ENCODE measurements at places on chromosomes 12 and 14.
A peak's percentile ranks its signal among the peaks of the same experiment; 100 is the strongest.

- peak overlapping the region; percentile 45 for H3K27ac ChIP-seq
- no peak for DNase-seq
- H3K36me3 ChIP-seq = no peaks in the 10 kb centered on the region
- peaks cover 62% of the 10 kb centered on the region for H3K27me3 ChIP-seq
- peaks cover 21% of the 10 kb centered on the region for H3K4me1 ChIP-seq
Observed at GRCh38 chr14:52949711-52950409, 990 bp downstream of the FERMT2 start.

GRCh38 chr12:20360407-20360806, 7.9 kb upstream of the PDE3A start:
- H3K27me3 ChIP-seq = no peaks in the 10 kb centered on the region
- DNase-seq = no peak
- H3K27ac ChIP-seq = no peak overlapping the region
- no peaks in the 10 kb centered on the region for H3K36me3 ChIP-seq
- H3K4me3 ChIP-seq = no peak overlapping the region
- no peaks in the 10 kb centered on the region for H3K4me1 ChIP-seq

DNA sequence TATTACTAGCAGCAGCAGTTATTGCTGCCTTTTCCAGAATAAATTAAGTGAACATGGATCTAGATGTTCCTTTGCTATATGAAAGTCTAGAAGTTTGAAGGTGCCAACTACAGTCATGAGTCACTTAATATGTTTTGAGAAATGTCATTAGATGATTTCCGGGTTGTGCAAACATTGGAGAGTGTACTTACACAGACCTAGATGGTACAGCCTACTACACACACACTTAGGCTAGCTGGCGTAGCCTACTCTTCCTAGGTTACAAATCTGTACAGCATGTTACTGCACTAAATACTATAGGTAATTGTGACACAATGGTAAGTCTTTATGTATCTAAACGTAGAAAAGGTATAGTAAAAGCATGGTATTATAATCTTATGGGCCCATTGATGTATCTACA, 368.1 kb downstream of the PDZRN4 start:
- H3K4me3 ChIP-seq = no peak overlapping the region
- H3K27me3 ChIP-seq = peaks cover 5% of the 10 kb centered on the region
- no peak overlapping the region for H3K27ac ChIP-seq
- DNase-seq = no peak
- H3K4me1 ChIP-seq = no peaks in the 10 kb centered on the region

DNA sequence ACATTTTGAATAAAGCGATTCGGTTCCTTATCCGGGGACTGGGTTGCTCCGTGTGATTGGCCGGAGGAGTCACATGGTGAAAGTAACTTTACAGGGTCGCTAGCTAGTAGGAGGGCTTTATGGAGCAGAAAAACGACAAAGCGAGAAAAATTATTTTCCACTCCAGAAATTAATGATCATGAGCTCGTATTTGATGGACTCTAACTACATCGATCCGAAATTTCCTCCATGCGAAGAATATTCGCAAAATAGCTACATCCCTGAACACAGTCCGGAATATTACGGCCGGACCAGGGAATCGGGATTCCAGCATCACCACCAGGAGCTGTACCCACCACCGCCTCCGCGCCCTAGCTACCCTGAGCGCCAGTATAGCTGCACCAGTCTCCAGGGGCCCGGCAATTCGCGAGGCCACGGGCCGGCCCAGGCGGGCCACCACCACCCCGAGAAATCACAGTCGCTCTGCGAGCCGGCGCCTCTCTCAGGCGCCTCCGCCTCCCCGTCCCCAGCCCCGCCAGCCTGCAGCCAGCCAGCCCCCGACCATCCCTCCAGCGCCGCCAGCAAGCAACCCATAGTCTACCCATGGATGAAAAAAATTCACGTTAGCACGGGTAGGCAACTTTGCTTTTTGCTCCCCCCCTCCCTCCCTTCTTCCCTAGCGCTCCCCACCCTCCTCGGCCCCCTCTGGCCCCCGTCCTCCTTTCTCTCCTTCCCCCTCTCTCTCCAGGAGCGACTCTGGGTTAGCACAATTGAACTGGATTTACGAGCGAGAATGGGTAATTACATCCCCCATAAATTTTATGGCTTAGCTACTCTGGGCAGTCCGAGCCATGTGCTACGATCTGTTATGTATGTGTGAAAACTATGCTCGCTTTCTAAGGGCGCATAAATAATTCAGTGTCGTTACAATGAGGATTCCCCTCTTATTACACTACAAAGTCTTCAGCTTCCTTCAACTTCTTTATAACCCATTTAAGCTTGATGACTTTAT, at the start of gene HOXC4:
Gene HOXC4, plus strand, starts transcription at position 85 of the 991 bp plus-strand sequence. Its CDS starts 88 bp downstream, at position 173.
- H3K27ac ChIP-seq = peak within 1 kb of the TSS; percentile 90
- peak within 1 kb of the TSS; percentile 83 for H3K4me3 ChIP-seq
- peaks cover 47% of the 10 kb centered on the region for H3K27me3 ChIP-seq

- H3K4me1 ChIP-seq = no peaks in the 10 kb centered on the region
- no peaks in the 10 kb centered on the region for H3K36me3 ChIP-seq
- no peak for DNase-seq
- peaks cover 5% of the 10 kb centered on the region for H3K27me3 ChIP-seq
- H3K4me3 ChIP-seq = no peak overlapping the region
Observed at GRCh38 chr14:55451398-55451797, 11.0 kb upstream of the TBPL2 start.

DNA sequence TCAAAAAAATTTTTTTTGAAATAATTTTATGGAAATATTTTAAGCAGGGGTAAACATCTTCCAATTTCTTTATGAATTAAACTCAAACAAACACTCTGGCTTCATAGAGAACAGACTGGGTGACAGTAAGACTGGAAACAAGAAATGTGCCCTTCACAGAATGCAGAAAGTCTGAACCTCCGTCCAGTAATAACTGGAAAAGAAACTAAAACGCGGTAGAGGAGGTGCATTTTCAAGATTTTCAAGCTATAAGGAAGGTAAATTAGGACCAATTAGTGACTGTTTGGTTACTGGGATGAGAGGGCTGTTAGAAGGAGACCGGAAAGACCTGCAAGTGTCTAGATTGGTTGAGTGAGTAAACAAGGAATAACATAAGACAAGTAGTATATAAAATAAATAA, 245.7 kb downstream of the CEP128 start:
- no peak overlapping the region for H3K27ac ChIP-seq
- no peak for DNase-seq
- H3K4me3 ChIP-seq = no peak overlapping the region
- H3K4me1 ChIP-seq = no peaks in the 10 kb centered on the region
- peaks cover 5% of the 10 kb centered on the region for H3K36me3 ChIP-seq
- no peaks in the 10 kb centered on the region for H3K27me3 ChIP-seq

DNA sequence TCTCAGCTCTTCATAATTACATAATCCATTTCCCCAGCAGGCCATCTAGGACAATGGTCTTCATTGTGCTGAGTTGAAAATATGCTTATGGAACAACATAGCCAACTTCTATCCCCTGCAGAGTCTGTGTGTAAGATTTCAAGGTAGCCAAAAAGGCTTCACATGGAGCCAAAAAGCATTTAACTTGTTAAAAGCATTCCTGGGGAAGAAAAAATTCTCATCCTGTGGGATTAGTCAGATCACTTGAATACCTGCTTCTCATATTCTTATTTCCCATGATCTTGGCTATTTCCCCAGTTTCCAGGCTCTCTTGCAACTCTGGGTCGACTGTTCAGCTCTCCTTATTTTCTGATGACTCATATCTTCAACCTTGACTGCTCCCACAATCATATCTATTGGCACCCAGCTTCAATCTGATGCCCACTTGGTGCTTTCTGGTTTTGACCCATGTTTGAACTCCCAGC, 178.9 kb downstream of the KLHL28 start:
- H3K27ac ChIP-seq = no peak overlapping the region
- no peak overlapping the region for H3K4me3 ChIP-seq
- no peaks in the 10 kb centered on the region for H3K4me1 ChIP-seq

DNA sequence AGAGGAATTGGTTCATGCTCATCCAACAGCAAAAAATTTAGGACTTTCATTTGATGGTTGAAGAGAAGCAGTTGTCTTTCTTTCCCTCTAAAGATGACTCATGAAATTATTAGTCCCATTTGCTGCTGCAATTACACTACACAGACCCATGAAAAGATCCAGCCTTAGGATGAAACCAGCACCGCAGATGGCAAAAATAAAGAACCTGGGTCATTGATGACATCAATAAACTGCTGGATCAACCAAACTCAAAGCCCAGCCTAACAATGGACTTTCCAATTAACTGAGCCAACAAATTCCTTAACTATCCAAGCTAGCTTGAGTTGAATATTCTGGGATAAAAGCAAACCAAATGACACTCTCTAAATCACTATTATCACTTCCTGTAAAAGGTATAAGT, 20.7 kb downstream of the DICER1 start:
- peak overlapping the region; percentile 84 for H3K27ac ChIP-seq
- peaks cover 63% of the 10 kb centered on the region for H3K4me1 ChIP-seq
- no peak for DNase-seq
- no peaks in the 10 kb centered on the region for H3K27me3 ChIP-seq
- H3K4me3 ChIP-seq = peak overlapping the region; percentile 12

- no peak overlapping the region for H3K27ac ChIP-seq
- DNase-seq = no peak
- H3K4me1 ChIP-seq = no peaks in the 10 kb centered on the region
- no peaks in the 10 kb centered on the region for H3K27me3 ChIP-seq
- no peak overlapping the region for H3K4me3 ChIP-seq
- H3K36me3 ChIP-seq = no peaks in the 10 kb centered on the region
Observed at GRCh38 chr12:18130851-18131250, 40.9 kb upstream of the RERGL start.

- no peak for DNase-seq
- peak overlapping the region; percentile 99 for H3K27ac ChIP-seq
- no peaks in the 10 kb centered on the region for H3K27me3 ChIP-seq
- no peaks in the 10 kb centered on the region for H3K36me3 ChIP-seq
- peaks cover 38% of the 10 kb centered on the region for H3K4me1 ChIP-seq
Observed at GRCh38 chr14:50311337-50311971, 575 bp downstream of the L2HGDH start.

- no peak overlapping the region for H3K27ac ChIP-seq
- no peaks in the 10 kb centered on the region for H3K4me1 ChIP-seq
- no peak for DNase-seq
Observed at GRCh38 chr12:17489452-17489851, 600.5 kb downstream of the RERGL start.

- H3K36me3 ChIP-seq = no peaks in the 10 kb centered on the region
- H3K4me3 ChIP-seq = no peak overlapping the region
- no peaks in the 10 kb centered on the region for H3K4me1 ChIP-seq
- no peak overlapping the region for H3K27ac ChIP-seq
- DNase-seq = no peak
Observed at GRCh38 chr12:21428241-21428640, 9.2 kb upstream of the PYROXD1 start.

DNA sequence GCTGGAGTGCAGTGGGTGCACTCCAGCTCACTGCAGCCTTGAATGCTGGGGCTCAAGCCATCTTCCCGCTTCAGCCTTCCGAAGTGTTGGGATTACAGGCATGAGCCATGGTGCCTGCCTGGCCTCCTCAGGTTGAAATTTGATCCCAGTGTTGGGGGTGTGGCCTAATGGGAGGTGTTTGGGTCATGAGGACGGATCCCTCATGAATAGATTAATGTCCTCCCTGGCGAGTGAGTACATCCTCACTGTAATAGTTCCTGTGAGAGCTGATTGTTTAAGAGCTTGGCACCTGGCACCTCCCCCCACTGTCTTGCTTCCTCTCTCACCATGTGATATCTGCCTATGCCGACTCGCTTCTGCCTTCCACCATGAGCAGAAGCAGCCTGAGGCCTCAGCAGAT, 84.7 kb downstream of the TSPAN9 start:
- H3K4me1 ChIP-seq = no peaks in the 10 kb centered on the region
- no peaks in the 10 kb centered on the region for H3K36me3 ChIP-seq
- no peaks in the 10 kb centered on the region for H3K27me3 ChIP-seq
- no peak for DNase-seq

- no peaks in the 10 kb centered on the region for H3K27me3 ChIP-seq
- peak overlapping the region; percentile 100 for H3K4me3 ChIP-seq
- no peak for DNase-seq
- H3K4me1 ChIP-seq = peaks cover 94% of the 10 kb centered on the region
- H3K27ac ChIP-seq = peak overlapping the region; percentile 98
- H3K36me3 ChIP-seq = peaks cover 50% of the 10 kb centered on the region
Observed at GRCh38 chr12:6952121-6952862, 1.1 kb downstream of the PTPN6 start.

DNA sequence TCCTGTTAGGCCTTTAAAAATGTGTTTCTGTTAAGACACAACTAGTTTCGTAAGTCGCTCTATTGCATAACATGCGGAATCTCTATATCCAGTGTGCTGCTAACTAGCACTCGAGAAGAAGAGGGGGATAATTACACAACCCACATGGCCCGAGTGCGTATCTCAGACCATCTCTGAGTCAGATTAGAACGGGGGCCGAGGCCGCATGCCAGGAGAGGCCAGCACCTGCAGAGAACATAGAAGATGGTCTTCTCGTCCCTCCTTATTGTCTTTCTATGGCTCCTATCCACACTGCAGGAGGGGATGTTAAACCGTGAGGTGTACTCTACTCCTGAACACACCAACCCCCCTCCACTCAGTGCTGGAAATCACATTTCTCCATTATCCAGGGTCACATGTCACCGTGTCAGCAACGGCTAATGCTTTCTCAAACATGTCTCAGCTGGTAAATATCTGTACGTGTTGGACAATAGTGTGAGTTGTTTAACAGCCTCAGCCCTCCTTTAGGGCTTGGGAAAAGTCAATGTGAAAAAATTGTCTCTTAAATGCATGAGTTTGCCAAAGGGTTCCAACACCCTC, 56.3 kb downstream of the CCDC88C start:
- H3K4me1 ChIP-seq = peaks cover 96% of the 10 kb centered on the region
- peaks cover 2% of the 10 kb centered on the region for H3K36me3 ChIP-seq
- no peak overlapping the region for H3K4me3 ChIP-seq
- H3K27ac ChIP-seq = peak overlapping the region; percentile 79
- no peaks in the 10 kb centered on the region for H3K27me3 ChIP-seq
- no peak for DNase-seq

- no peak for DNase-seq
- no peaks in the 10 kb centered on the region for H3K4me1 ChIP-seq
- H3K4me3 ChIP-seq = no peak overlapping the region
- H3K27me3 ChIP-seq = no peaks in the 10 kb centered on the region
- no peak overlapping the region for H3K27ac ChIP-seq
- no peaks in the 10 kb centered on the region for H3K36me3 ChIP-seq
Observed at GRCh38 chr12:28870839-28871440, 278.1 kb upstream of the FAR2 start.

- no peak for DNase-seq
- H3K27me3 ChIP-seq = no peaks in the 10 kb centered on the region
- H3K4me3 ChIP-seq = no peak overlapping the region
- H3K36me3 ChIP-seq = no peaks in the 10 kb centered on the region
- no peaks in the 10 kb centered on the region for H3K4me1 ChIP-seq
Observed at GRCh38 chr14:56333359-56334292, 215.4 kb downstream of the PELI2 start.

- DNase-seq = no peak
- H3K27ac ChIP-seq = no peak overlapping the region
- H3K4me3 ChIP-seq = no peak overlapping the region
- H3K27me3 ChIP-seq = no peaks in the 10 kb centered on the region
Observed at GRCh38 chr12:93219947-93220346, 157.8 kb upstream of the NUDT4 start.

DNA sequence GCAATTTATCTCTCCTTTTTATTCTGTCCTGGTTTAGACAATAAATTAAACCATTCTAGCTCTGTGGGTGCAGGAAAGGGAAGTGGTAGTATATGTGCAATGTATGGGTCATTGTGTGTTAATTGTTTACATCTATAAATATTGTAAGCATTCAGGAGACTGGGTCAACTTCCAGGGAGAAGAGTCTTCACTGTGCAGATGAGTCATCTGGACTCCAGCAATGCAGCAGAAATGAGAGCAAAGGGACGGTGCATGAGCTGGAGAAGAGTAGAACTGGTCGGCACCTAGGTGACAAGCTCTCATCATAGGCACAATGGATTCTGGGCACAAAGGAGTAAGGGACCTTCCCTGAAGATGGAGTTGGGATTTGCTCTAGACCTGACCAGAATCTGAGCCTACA, 211.1 kb upstream of the DAAM1 start:
- DNase-seq = no peak
- H3K4me3 ChIP-seq = no peak overlapping the region
- H3K27me3 ChIP-seq = peaks cover 2% of the 10 kb centered on the region
- no peaks in the 10 kb centered on the region for H3K36me3 ChIP-seq
- H3K4me1 ChIP-seq = no peaks in the 10 kb centered on the region
